Activated naive CD4-positive, alpha-beta T cell (primary cell): ENCODE measurements at places on chromosomes 4 and X.
A peak's percentile ranks its signal among the peaks of the same experiment; 100 is the strongest.

DNA sequence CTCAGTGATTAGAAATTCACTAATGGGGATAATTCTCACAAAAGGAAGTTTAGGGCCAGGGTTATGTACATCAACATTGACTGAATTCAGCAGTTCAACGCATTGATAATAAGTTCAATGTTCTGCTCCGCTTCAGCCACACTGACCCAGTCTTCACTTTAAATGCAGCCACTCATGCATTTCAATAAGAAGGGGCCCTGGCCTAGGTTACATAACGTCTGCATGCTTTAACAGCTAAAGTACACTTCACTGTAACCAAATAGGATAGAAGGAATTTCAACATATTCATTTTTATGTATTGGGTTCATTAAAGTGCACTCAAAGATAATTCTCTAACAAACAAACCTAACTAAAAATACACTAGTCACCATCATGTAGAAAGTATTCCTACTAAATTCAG lies 12.8 kb upstream of the TSPAN7 start:
- DNase-seq, result no peak

- no peak for DNase-seq
These were observed 113.9 kb downstream of the NYX start for GRCh38 chrX:41561045-41561444.

DNA sequence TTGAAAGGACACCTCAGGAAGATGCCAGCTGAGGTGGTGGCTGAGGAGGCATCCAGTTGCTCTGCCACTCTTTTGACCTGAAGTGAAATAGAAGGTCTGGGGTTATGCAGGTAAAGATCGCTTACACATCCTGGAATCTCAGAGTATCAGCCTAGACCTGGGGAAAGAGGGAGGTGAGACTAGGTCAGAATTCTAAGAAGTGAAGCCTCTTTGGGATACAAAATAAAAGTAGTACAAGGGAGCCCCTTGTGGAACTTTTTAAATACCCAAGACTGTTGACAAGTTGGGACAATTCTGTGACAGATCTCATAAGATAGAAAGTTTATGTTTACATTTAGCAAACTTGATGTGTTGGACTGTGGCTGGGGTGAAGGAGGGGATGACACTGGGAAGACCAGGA lies 263.1 kb downstream of the SPRY1 start:
- DNase-seq, result no peak

GRCh38 chrX:104136241-104137019 lies 20.4 kb downstream of the SLC25A53 start:
- peak; percentile 7 for DNase-seq

GRCh38 chr4:183540410-183541009 lies 35.7 kb downstream of the ING2 start:
- no peak for DNase-seq

- no peak for DNase-seq
These were observed 310.0 kb downstream of the ARHGAP24 start for GRCh38 chr4:85784947-85785346.

- no peak for DNase-seq
These were observed 156.1 kb downstream of the ZNF330 start for GRCh38 chr4:141376769-141377168.

DNA sequence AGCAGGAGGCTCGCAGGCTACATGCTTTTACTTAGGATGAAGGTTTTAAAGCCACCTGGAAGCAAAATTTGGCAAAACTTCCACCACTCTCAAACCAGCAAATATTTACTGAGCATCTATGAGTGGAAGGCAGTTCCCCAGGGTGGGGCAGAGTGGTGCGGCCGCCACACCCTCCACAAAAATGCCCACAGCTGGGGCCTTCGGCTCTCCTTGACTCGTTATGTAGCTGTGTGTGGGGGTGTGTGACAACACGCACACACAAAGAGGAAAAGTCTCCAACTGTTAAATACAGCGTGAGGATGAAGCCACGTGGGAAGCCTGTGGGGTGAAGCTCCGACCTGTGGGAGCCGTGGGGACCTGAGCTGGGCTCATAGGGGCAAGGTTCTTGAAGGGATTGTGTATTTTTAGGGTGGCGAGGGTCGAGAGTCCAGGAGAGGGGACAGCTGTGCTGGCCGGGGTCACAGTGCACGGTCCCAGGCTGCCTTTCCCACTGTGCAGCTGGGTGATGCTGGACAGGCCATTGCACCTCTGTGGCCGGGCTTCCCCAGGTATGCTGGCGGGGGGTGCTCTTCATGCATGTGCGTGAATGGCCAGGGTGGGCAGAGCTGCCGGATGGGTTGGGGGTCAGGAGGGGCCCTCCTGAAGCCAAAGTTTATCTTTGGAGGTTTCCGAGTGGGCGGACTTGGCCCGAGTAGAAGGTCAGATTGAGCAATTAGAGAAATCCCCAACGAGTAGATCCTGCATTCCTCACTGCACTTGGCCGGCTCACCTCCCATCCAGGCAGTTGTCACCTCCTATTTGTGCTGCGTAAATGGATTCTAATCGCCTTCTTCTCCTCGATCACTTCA lies 25.4 kb downstream of the SORCS2 start:
- DNase-seq, result no peak

DNA sequence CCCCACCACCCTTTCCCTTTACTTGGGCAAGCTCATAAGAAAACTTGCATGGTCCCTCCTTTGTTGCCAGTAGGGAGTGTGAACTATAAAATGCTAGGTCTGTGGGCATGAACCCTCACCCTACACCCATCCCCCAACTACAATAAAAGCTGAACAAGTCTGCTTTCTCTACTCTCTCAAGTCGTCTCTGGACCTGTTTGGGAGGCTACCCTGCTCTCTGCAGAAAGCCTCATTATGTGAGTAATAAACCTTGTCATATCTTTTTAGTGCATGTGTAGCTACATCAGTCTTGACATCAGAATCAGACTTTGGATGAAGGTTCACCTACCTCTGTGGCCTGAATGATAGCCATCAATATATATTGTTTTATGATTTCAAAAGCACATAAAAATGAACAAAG lies 155.4 kb upstream of the FAM241A start:
- DNase-seq, result no peak

DNA sequence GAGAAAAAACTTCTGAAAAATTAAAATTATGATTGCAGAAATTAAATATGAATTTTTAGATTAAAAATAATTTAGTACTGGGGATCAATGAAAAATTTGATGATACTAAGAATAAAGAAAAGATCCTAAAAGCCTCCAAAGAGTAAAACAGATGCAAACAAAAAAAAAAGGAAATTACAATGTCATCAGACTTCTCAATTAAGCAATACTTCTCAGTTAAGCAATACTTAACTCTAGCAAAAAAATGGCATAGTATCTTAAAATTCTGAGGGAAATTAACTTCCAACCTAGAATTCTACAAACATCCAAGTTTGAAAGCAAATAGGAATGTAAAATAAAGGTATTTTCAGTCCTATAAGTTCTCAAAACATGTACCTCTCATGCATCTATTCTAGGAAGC lies 141.2 kb upstream of the INTU start:
- DNase-seq, result no peak

DNA sequence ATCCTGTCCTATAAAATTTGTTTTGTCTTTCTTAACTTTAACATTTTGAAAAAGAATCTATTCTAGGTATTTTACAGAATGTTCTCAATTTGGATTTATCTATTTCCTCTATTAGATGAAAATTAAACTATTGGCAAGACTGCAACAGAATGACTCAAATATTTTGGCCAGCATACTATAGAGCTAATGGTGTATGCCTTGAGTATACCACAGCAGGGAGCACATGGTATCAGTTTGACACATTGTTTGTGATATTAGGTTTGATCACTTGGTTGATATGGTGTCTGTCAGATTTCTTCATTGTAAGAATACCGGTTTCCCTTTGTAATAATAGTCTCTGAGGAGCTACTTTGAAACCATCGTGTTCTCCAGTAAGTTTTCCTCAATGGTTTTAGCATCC lies 87.8 kb upstream of the NPNT start:
- DNase-seq, result no peak

DNA sequence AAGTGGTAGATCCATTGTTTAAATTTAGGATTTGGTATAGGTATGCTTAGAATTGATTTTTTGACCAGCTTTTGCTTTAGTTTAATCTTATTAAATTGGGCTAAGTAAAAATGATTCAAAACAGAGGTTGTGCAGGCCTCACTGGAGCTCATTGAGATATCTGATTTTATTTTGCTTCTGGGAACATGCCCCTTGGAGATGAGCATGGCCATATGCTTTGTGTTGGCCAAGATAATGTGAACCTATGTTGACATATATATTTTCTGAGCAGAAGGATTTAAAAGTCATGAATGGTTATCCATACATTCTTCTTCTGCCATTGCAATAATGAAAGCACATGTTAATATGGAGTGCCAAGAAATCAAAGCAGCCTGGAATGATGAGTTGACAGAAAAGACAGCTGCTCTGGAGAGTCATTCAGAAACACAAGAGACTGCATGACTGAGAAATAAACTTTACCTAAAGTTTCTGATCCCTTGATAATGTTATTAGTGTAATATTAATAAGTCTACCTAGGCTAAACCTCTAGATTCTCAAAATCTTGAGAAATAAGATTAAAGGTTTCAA lies 489.7 kb upstream of the GNPDA2 start:
- DNase-seq, result no peak

GRCh38 chr4:101451086-101451485 lies 103.8 kb upstream of the PPP3CA start:
- no peak for DNase-seq

DNA sequence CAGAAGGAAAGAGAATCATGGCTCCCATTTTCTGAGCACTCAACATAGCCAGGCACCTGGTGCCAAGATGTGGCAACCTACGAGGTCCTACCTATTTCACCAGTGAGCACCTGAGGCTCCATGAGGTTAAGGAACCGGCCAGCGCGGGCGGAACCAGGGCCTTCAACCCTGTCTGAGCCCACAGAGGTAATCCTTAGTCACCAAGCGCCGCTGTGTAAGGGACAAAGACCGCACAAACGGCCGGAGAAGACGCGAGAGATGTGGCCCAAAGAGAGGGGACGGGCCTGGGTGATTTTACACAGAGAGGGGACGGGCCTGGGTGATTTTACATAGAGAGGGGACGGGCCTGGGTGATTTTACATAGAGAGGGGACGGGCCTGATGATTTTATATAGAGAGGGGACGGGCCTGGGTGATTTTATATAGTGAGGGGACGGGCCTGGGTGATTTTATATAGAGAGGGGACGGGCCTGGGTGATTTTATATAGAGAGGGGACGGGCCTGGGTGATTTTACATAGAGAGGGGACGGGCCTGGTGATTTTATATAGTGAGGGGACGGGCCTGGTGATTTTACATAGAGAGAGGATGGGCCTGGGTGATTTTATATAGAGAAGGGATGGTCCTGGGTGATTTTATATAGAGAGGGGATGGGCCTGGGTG lies 114.2 kb downstream of the SMIM20 start:
- peak; percentile 3 for DNase-seq

- no peak for DNase-seq
These were observed 276.1 kb downstream of the CFAP299 start for GRCh38 chr4:80611678-80611979.
